ENCODE measurements at places on chromosomes 7 and 10.

DNA sequence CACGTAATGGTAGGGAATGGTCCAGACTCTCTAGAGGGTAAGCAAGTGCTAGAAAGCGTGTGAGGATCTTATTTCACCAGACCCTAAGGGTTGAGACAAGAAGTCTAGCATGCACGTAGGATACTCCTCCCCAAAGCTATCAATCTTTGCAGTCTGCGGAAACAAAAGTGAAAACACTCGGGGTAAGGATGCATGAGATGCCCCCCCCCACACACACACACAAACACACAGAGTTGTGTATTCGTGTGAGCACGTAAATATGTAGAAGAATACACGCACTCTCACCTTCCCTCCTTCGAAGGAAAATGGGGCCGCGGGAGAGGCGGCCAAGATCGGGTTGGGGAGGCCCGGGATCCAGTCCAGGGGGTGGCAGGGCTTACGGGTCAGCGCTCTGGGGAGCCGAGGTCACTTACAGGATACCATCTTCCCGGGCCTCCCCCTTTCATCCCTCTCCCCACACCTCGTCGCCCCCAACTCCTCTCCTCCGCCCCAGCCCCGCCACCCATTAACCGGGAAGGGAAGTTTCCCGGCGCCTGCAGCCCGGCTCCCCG, 455 bp downstream of the CUL2 start:
- H3K27me3 ChIP-seq: no peaks in the 10 kb centered on the region
- H3K4me3 ChIP-seq: peak overlapping the region; percentile 90
- peaks cover 48% of the 10 kb centered on the region for H3K4me1 ChIP-seq
- no peaks in the 10 kb centered on the region for H3K36me3 ChIP-seq
- H3K27ac ChIP-seq: peak overlapping the region; percentile 97

DNA sequence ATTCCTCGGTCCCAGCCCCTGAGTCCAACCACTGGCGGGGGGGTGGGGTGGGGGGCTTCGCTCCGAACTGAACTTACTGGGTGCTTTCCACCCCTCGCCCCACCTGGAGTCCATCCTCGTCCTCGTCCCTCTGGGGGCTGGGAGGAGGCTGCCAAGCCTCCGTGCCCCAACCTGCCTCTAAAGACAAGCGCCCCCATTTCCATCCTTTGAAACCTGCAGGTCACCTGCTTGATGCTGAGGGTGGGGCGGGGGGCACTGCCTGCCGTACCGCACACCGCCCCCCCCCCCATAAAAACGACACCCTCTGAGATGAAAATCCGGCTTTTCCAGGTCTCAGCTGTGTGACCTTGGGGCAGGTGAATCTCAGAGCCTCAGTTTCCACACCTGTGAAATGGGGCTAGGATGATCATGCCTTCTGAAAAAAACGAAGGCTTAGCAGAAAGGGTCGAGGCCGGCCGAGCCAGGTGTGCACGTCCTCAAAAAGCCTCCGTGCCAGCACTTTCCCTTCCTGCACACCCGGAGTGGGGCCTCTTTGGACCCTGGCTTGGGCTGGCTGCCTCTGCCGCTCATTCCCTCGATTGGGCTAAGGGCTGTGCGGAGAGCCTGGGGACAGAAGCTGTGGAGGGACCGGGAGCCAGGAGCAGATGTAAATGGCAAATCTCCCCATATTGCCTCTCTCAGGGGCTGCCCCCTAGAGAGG, 967 bp downstream of the ELFN1 start:
- DNase-seq: no peak
- no peak overlapping the region for H3K4me3 ChIP-seq
- H3K27me3 ChIP-seq: peaks cover 100% of the 10 kb centered on the region
- no peak overlapping the region for H3K27ac ChIP-seq

DNA sequence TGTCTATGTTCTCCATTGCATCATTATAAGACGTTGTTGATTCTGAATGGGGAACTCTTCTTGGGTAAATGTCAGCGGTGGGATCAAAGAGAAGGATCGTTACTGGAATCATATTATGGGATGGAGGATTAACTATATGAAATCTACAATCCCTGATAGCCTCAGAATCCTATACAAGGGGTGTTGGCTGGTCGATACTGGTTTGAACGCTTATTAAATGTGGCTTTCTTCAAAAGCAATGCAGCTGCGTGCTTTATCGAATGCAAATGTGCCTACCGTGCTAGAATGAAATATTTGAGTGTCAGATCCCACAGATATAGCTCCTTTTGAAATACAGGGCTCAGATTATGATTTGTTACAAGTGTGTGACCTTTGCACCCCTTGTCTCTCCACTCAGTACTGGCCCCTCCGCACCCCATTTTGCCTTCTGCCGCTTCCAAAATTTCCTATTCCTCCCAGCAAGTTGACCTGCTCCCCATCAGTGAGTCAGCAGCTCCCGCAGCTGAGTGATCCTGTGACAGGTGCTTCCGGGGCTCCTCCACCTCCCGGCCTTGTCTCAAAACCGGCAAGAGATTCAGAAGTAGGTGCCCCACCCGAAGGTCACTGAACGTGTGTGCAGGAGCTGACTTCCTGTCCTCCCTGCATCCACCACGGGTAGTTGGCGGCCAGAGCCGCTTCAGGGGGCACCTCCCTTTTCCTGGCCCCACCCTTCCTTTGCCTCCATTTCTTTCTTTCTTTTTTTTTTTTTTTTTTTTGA, 76.6 kb downstream of the PTPRE start:
- H3K27me3 ChIP-seq: no peaks in the 10 kb centered on the region
- no peaks in the 10 kb centered on the region for H3K36me3 ChIP-seq
- H3K4me3 ChIP-seq: no peak overlapping the region
- no peak for DNase-seq
- peaks cover 4% of the 10 kb centered on the region for H3K4me1 ChIP-seq

DNA sequence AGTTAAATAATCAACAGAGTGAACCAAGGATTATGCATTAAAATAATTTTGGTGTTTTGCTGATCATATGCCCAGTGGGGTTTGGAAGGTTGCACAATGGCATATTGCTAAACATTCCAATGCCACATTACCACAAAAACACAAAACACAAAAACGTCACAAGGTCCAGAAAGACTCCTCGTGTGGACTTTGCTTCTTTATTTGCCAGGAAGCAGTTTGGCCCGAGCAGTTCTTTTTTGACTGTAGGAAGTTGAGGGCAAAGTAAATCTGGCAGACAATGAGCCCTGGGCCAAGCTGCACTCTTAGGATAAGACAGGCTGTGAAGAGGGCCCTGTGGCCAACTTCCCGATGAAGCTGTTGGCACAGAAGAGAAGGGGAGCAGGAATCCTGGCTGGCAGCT, 39.2 kb upstream of the SLC35B4 start:
- H3K4me1 ChIP-seq: peaks cover 19% of the 10 kb centered on the region
- no peaks in the 10 kb centered on the region for H3K36me3 ChIP-seq
- peak overlapping the region; percentile 21 for H3K27ac ChIP-seq
- H3K27me3 ChIP-seq: no peaks in the 10 kb centered on the region
- DNase-seq: no peak

DNA sequence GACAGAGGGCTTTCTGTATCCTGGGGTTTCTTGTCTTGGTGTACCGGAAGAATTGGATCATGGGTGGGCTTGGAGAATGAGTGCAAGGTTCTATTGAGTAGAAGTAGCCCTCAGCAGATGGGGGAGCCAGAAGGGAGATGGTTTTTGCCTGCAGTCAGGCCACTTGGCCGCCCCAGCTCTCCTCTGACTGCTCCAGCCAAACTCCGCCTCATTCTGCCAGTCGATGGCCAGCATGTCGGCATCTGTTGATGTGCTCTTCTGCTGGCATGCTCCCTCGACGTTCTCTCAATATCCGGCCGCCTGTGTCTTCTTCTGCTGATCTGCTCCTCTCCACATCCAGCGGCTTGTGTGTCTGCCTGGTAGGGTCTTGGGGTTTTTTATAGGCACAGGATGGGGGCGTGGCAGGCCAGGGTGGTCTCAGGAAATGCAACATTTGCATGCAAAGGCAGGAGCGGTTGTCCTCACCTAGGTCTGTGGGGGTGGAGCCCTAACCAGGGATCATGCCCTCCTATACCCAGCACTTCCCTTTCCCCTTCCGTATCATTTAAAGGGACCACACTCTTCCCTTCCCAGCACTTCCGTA, 40.2 kb upstream of the TNS3 start:
- peaks cover 10% of the 10 kb centered on the region for H3K4me1 ChIP-seq
- no peaks in the 10 kb centered on the region for H3K27me3 ChIP-seq
- DNase-seq: no peak
- no peak overlapping the region for H3K4me3 ChIP-seq

GRCh38 chr10:54585572-54585971, 215.5 kb downstream of the PCDH15 start:
- H3K27me3 ChIP-seq: no peaks in the 10 kb centered on the region
- H3K36me3 ChIP-seq: no peaks in the 10 kb centered on the region
- H3K27ac ChIP-seq: no peak overlapping the region
- H3K4me3 ChIP-seq: no peak overlapping the region
- no peaks in the 10 kb centered on the region for H3K4me1 ChIP-seq
- no peak for DNase-seq

DNA sequence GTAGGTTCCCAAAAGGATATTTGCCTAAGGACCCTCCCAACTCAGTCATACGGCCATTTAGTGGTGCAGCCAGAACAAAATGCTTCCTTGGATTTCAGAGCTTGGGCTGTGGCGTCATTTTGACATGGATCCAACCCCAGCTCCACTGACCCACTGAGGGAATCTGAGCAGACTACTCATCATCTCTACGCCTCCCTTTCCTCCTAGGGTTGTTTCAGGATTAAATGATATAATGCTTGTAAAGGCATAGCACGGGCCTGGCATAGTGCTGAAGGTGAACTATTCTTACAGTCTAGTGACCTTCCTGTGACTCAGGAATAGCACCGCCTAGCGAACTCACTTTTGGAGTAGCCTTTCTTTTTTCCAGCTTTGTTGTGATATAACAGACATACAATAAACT, 70.3 kb upstream of the LOXL4 start:
- H3K27me3 ChIP-seq: no peaks in the 10 kb centered on the region
- no peaks in the 10 kb centered on the region for H3K36me3 ChIP-seq
